ENCODE measurements at places on chromosomes 6 and 20.

DNA sequence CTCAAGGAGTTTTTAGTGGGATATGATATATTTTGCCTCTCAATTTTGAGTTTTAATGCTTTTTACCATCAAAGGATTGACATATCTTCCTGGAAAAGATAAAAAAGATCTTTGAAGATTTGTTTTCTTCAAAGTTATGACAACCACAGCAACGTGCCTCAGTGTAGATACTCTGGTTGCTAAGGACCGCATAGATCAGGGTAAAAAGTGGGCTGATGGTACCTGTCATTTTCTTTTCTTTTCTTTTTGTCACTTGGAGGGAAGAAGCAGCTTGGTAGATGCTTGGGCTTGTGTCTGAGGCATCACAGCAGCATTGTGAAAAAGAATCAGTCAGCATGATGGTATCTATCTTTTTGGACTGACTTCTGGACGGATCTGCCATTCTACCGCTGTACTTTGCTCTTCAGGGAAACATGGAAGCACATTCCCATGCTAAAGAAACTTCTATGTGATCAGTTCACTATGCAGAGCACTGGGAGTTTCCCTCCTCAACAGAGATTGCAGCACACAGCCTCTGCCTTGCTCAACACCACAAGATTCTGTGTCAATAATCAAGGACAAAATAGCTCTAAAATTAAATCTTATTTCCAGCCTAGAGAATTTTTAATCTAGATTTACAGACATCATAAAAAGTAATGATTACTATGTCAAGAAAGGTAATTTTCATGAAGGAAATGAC lies 54.8 kb upstream of the SGK1 start:
- no peak for DNase-seq

DNA sequence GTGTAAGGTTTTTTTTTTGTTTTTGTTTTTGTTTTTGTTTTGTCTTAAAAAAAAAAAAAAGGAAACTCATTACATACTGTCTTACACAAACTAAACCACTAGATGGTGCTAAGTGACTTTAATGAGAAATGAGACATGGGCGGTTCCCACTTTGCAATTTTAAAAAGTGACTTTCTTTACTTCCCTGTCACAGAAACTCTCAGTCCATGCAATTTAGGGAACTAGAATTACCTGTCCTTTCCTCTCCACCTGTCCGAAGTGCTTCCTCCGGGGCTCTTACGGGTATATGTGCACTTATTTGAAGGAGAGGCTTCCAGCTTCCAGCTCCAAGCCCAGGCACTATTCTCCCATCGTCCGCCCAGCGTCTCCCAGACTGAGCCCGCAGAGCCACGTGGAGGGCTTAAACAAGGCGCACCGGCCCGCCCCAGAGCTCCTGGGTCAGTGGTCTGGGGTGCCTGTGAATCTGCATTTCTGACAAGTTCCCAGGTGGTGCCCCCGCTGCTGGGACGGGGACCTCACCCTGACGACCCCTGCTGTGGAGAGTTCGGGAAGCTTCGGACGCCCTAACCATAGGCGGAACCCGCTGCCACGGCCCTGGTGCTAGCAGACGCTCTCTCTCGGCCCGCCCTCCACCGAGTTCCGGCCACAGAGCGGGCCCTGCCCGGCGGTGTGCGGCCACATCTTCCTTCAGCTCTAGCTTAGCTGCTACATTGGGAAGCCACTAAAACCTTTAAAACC lies 26.1 kb downstream of the BFSP1 start:
- DNase-seq: no peak

GRCh38 chr6:150286912-150287311 lies 81.9 kb upstream of the IYD start:
- no peak for DNase-seq

DNA sequence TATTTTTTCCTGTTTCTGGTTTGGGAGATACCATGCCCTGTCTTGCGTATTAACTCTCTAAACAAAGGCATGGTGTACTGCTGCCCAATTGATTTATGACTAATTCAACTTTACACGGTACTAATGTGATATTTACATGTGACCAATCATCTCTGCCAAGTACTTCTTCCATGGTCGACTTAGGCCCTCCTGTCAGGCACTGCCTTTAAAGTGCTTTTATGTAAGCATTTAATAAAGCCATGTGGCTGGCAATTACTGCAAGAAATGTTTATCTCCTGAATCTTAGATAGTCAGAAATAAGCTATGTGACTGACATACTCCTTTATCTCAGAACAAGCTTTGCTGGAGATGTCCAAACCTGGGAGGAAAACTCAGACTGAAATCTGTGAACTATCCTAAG lies 323.4 kb downstream of the BTBD3 start:
- DNase-seq: no peak

DNA sequence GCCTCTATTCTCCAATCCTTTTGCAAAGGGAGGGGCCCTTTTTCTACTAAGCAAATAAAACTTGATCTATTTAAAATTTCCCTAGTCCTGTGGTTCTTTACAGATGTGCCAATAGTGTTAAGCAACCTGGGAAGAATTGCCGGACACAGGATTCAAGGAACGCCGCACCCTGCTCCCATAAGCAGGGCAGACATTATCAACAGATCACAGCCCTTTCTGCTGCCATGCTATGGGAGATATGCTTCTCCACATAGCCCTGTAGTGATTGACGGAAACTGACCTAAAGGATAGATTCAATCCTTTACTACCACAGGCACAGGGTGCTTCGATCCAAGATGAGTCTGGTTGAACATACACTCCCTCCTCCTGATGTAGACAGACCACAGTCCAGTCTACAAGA lies 118.4 kb upstream of the TRAF3IP2 start:
- no peak for DNase-seq

DNA sequence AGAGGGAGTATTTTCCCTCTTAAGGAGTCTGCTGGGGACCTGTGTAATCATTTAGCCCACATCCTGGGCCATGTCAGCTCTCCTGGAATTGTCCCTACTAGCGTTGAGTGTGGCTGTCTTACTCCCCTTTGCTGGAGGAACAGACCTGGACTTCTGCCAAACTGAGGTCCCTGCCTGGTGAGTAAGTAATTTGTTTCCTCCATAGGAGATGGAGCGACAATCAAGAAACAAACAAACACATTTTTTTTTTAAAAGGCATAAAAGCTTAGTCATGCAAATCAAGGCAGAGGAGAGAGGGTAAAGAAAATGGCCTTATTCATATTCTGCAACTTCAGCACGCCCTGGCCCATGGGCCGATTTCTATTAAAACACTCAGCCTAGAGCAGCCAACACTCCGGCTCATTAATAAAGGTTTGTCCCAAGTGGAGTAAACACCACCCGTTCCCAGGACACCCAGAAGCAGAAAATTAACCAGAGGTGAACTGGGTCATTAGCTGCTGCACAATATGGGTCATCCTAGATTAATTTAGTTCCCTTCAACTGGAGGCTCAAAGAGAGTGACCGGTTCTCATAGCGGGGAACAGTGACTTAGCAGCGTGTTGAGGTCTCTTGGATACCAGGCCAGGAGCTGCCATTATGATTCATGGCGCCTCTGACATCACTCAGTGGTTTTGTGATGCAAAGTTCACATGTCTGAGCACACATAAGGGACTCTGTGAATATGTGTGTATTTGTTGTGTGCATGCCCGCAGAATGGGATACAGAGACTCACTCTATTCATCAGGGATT lies 165.0 kb upstream of the SULF2 start:
- no peak for DNase-seq

DNA sequence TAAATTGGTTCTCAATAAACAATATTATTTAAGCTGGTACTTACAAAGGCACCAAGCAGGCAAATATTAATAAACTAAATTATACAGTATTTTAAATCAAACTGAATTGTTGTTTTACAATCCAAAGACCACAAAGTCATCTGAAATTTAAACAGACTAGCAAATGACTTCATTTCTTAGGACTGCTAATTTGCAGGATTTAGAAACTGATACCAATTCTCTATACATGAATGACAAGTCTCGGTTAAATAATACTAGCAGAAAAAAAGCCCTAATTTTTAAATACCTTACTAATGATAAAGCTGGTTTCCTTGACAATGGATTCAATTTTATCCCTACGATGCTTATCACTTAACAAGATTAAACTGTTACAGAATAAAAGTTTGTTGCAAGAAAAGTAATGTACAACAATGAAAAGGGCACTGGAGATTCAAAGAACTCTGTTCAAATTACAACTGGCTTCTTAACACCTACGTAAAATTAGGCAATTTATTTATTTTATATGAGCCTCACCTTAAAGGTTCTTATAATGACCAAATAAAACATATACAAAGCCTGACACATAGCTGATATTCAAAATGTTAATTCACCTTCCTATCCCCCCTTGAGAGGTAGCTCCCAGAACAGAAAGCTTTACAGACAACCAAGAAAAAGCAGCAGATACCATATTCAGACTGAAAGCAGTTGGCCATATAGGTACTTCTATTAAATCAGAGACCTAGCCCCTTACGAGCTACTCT lies 33.1 kb downstream of the HBS1L start:
- DNase-seq: no peak

DNA sequence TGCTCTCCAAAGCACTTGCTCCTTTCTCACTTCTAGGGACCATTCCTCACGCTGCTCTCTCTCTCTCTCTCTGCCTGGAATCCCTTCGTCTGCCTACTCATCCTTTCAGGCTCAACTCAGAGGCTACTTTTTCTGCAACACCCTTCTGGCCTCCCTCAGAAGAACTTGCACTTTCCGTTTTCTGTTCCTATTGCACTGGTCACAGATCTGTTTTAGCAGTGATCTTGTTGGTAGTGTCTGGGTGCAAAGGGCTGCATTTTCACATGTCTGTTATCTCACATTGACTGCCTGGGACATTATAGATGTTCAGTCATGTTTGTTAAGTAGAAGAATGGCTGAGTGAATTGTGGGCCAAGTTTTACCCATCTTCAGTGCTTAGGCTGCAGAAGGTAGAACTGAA lies 63.5 kb downstream of the RIN2 start:
- DNase-seq: no peak

- no peak for DNase-seq
Measured at GRCh38 chr20:13996265-13996664, 949 bp downstream of the MACROD2 start.

GRCh38 chr6:48486876-48487275 lies 375.9 kb upstream of the PTCHD4 start:
- DNase-seq: no peak

GRCh38 chr6:77876300-77876699 lies 223.5 kb downstream of the MEI4 start:
- DNase-seq: no peak
